ENCODE measurements at places on chromosomes 3 and 15.
A peak's percentile ranks its signal among the peaks of the same experiment; 100 is the strongest.

DNA sequence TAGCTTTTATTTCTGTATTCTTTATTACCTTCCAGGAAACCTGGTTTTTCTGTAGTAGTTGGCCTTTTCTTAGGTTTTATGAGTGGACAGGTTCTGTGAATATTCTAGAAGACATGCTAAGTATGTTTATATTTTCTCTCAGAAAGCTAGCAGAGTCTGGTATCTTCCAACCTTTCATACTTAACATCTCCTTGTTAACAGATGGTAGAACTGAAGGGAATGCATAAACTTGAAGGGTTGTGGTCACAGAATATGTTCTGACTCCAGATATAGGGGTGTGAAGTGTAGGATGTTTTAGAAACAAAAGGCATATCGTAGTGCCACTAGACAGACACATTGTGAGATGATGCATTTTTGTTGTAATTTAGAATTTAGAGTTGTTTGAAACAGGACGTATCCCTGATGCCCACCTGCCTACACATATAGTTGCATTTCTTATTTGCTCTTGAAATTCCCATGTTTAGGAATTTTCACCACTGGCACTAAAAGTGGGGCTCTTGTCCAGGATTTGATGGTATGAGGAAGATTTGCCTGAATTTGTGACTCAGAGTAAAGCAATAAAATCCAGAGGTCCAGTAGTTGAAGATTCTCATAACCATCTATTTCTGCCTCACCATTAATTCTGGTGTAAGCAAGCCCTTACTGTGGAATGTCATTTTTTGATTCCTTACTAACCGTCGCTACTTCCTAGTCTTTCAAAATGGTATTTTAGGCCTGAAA, 274.5 kb downstream of the FEZF2 start:
- DNase-seq = no peak

DNA sequence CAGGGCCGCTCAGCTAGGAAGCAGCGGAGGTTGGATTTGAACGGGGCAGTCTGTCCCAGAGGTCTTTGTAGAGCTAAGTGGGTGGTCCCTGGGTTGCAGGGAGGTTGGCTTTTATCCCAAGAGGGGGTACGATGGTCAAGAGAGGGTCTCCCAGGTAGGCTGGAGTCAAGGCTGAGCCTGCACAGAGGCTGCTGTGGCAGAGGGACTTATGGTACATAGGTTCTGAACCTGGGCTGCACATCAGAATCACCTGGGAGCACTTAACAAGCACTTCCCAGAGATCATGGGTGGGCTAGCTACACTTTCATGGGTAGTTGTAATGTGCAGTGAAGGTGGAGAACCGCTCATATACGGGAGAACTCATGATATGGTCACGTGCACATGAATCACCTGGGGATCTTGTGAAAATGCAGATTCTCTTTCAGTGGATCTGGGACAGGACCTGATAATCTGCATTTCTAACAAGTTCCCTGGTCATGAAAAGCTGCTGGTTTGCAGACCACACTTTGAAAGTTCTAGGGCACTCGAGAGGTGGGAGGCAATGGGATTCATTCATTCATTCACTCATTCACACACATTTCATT, 2.9 kb upstream of the RASGRF1 start:
- no peak for DNase-seq

DNA sequence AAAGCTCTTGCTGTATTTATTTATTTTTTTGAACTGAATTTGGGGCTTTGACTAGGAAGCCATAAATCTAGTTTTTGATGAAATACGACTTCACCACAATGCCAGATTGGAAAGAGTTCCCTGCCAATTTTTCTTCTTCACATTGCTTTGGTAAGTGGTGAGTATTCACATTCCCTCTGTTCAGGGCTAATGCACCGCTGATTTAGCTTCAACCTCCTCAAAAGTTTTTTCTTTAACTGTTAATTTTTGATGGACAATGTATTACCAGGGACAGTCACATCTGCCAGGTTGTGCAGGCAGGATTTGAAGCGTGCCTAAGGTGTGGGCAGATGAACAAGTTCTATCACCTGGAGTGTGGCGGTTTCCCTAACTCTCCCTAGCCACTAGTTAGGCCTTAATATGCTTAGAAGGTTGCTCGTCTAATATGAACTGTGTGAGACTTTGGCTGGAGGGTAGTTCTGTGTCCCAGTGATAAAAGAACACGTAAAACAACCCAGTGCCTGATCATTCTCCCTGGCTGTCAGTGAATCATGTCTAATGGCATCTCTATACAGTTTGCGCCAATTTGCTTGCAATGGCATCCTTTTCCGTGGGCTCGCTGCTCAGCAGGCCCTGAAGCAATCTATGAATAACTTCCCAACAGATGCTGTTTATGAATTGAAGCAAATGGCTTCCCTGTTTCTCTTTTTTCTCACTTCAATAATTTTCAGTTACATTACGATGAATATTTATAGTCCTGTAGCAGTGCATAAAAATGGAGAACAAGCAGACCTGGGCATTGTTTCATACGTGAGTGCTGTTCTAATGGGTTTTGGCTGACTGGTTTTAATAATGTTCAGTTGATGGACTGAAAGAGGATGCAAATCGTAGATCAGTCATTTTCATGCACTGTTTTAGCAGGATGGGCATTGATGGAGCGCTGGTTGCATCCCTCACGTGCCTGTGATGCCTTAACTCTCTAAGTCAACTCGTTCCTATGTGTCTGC, 243.2 kb upstream of the SUCLG2 start:
- DNase-seq = no peak

GRCh38 chr3:139456386-139456785, 19.9 kb downstream of the RBP2 start:
- DNase-seq = no peak

GRCh38 chr3:77256584-77257503, 216.9 kb downstream of the ROBO2 start:
- DNase-seq = no peak

GRCh38 chr3:149314807-149315578, 18.4 kb downstream of the TM4SF18 start:
- no peak for DNase-seq

GRCh38 chr15:29090617-29091466, 178.8 kb downstream of the NSMCE3 start:
- DNase-seq = peak; percentile 14

DNA sequence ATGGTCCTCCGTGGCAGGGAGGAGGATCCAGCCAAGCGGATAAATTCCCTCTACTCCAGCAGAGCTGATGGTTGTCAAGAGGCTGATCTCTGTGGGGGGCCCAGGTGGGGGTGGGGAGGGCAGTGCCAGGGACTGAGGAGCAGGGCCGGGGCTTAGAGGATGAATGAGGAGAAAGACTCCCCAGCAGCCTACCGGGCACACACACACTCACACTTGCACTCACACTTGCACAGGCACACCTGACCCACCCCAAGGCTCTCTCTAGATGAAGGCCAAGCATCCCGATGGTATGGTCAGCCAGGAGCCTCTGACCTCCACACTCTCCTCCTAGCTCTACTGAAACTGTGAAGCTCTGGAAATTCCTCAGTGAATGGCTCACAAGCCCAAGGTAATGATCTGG, 131.3 kb upstream of the PRR20G start:
- DNase-seq = no peak

DNA sequence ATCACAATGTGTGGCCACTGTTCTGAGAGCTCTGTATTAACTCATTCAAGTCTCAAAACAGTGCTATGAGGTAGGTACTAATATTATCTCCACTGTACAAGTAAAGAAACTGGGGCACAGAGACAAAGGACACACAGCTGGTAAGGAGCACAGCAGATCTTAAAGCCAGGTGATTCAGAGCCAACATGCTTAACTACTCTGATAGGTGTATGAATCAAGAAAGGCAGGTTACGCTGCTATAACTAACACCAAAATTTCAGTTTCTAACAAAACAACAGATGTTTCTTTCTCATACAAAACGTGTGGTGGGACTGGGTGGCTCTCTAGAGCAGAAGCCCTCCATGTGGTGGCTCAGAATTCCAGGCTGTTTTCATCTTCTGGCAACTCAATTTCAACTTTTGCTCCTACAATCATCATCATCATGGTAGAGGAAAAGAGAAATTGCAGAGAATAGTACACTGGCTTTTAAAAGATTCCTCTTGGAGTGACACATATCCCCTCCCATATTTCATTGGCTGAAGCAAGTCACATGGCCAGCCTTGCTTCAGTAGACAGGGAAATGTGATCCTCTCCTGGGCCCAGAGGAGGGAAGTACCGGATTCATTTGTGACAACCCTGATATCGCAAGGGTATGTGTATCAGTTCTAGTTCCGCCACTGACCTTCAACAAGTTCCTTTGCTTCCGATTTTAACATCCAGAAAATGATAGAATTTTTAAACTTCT, 126.2 kb upstream of the PTX3 start:
- DNase-seq = no peak

GRCh38 chr3:59285560-59285959, 235.7 kb upstream of the CFAP20DC start:
- DNase-seq = no peak

- no peak for DNase-seq
These were observed 13.0 kb downstream of the ZDHHC19 start for GRCh38 chr3:196198081-196198675.

GRCh38 chr3:108103040-108103751, 12.4 kb upstream of the CD47 start:
- DNase-seq = no peak

DNA sequence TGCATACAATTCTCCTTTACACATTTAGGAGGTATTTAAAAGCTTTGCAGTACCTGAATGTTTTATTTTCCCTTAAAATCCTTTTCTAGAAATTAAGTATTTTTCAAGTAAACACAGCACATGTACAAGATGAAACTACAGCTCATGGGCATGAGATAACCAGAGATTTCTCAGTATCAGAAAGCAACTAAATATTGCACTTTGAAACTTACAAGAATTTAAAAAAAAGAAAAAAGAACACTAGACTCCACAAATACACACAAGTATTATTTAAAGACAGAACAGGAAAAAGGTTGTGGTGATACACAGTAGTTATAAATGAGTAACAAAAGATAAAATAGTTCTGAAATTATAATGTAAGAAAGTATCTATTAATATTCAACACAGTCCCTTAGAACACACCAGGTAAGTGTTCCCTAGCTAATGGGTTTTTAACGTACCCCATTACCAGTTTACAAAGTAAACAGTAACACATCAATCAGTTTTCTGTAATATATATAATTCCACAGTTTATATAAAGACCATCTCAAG, 35.3 kb downstream of the SLTM start:
- DNase-seq = no peak

GRCh38 chr3:12653747-12654146, 10.2 kb downstream of the RAF1 start:
- no peak for DNase-seq

DNA sequence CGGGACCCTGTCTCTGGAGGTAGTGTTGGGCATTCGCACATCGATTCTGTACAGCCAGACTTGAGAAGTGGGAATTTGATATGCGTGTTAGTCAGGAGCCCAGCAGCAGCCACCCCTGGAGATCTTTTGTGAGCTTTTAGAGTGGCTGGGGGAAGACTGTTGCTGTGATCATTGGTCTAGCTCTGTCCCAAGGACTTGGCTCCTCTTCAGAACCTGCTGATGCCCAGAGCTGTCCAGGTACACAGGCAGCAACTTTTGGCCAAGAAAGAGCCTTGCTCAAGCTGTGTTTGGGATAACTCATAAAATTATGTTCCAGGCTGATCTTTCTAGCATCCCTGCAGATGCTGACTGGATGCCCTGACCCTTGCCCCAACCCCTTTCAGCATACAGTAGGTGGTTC, 29.3 kb downstream of the LIMD1 start:
- no peak for DNase-seq

- DNase-seq = no peak
These were observed 46.7 kb downstream of the FILIP1L start for GRCh38 chr3:100067589-100067988.

DNA sequence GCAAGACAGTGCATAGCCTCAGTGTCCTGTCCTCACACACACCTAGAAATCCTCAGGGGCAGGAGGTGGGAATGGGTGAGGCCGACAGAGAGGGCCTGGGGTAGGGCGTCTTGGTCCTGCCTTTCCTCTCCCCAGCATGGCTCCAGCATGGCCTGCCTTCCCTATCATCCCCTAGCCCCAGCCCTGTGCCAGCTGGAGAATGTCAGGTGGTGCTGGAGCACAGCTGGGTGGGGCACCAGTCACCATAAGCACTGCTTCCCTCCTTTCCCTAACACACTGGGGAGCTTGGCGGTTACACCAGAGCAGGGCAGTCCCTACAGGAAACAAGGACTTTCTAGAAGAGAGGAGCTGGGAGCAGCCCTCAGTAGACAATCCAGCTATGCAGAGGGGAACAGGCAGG, 236.8 kb downstream of the KLF13 start:
- DNase-seq = no peak

DNA sequence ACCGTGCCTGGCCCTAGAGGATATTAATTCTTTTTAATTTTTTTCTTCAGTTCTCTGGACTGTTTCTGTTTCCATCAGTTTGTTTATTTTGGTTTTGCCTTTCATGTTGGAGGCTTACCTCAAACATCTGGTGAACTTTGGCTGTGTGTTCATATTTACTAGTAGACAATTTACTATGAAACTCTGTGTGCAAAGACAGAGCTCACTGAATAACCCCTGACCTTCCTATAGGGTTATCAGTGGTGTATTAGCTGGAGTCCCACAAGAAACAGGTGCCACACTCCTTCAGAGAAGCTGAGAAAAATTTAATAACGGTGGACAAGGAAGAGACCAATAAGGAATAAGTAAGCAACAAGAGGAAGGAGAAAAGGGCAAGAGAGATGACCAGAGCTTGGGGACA, 28.8 kb upstream of the TRA2B start:
- no peak for DNase-seq

DNA sequence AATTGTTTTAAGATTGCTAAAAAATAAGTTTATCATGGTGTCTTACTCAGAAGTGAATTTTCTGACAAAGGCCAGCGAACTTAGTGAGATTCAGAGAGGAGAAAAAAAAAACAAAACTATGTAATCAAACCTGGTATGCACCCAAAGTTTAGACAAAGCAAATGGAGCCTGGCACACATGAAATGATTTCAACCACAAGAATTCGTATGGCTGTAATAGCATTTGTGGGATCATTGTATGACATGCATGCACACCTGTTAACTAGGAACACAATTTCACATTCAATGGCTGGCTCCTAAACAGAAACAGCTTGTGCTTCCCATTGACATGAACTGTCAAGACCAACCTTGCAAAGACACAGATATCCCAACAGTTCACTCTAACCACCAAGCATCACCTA, 94.6 kb downstream of the ZIC4 start:
- no peak for DNase-seq

- DNase-seq = peak; percentile 46
These were observed 2.0 kb downstream of the SNRK start for GRCh38 chr3:43288366-43288765.

DNA sequence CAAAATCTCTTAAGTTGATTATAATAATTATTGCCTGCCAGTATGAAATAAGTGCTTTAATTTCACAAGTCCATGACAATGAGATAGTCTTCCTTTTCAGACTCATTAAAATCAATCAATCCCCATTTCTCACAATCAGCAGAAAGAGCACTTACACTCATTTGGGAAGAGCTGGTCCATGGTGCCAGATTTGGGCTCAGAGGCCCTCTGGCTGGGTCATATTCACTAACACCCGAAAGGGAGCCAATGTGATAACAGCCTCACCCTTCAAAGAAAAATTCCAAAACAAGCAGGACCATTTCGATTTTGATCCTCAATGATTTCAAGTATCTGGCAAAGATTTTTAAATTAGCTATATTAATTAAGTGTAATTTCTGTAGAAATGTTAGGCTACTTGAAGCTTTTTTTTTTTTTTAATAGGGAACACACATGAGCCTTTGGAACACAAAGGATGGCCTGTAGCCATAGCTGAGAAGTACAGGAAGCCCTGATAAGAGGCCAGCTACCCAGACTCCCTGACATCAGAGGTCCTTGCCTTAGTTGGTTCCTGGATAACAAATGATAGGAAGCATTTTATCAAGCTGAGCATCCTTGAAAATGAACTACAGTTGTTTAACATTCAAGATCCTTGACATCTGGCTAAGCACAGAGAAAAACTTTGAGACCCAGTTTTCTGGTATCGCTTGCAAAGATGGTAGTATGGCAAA, 17.1 kb downstream of the MCF2L2 start:
- no peak for DNase-seq
